ENCODE measurements at places on chromosomes 3 and 15. TPM values are rescaled to one million over a fixed set of nuclear protein-coding genes. Genes with fewer than 3 reads are reported as not detected.

DNA sequence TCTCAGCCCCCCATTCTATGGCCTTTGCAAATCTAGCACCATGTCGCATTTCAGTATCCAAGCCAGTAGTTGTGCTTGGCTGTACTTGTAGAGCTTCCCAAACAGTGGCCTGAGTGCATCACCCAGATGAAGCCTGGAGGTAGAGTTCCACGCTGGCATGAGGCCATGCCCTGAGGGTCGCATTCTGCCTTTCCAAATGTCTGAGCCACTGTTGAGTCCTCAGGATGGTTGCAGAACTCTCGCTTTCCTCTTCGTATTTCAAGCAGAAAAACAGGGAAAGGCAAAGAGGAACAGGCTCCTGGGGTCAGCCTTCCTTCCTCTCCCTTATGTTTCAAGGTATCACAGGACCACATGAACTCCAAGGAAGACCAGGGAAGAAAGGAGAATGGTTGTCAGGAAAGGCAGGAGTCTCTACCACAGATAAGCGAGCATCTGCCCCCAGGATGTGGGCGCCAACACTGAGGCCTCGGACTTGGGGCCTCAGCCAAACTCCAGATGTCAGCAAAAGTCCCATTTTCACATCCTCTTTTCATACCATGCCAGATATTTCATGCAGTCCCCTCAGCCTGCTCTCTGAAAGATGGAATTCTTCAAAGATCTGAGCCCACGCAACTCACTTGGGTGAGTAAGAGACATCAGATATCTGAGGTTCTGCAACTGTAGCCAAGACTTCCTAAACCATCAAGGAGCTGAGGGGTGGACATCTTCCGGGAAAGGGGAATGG lies 19.4 kb upstream of the PRR20G start:
- DNase-seq: no peak

- DNase-seq: no peak
Measured at GRCh38 chr3:23002151-23002550, 201.0 kb upstream of the UBE2E2 start.

DNA sequence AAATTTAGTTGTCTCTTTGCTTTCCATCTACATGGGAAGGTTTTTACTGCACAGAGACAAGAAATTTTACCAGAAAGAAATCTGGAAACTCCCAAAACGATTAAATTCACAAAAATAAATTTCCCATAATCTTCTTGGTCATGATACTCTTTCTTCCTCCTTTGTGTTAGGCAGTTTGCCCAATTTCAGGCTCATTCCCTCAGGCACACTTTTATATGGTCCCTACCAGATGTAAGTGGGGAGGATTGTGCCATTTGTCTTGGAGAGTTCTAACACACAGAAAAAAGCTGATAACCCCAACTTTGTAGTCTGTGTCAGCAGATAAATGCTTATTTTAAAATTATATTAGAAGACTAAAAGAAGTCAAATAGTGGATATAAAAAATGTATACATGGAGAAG lies 49.1 kb upstream of the CCDC50 start:
- DNase-seq: no peak

GRCh38 chr15:69718916-69719315 lies 266.3 kb downstream of the RPLP1 start:
- peak; percentile 25 for DNase-seq

DNA sequence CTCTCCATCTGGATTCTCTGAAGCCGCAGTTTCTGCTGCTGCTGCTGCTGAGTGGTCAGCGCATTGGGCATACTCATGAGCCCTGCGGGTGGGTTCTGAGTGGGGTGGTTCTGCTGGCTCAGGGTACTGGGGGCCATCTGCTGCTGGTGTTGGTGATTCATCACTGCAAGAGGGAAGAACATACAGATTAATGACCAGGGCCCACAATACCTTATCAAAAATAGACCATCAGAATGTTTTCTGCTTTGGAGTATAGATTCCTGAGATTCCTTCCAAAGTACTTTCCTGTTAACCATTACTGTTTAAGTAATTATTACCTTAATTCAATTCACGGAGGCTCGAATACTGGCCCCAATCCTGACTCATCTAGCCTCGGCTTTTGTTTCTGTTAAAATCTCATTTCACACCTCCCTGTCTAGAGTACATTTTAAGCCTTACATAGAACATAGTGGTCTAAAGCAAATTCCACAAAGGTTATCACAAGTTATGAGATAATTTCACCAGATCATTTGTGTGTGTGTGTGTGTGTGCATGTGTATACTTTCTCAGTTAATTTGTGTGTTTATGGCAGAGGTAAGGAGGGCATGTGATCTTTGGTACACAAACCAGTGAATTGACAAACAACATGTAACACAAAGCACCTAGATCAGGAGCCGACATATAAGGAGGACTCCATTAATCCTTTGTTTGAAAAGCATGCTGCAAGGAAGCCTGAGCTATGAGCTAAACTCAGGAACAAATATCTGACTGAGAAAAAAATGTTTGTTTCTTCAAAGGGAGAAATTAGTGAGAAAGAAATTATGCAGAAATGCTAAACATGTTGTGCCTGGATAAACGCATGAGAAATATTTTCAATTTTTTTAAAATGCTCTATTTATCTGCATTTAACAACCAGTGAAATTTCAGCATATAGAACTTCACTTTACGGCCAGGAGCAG lies 68.1 kb downstream of the TM4SF4 start:
- DNase-seq: no peak

Gene CLDN16
- not detected for polyA plus RNA-seq

Measured in naive B cell (primary cell).